ENCODE measurements at places on chromosomes 7 and 10. TPM values are rescaled to one million over a fixed set of nuclear protein-coding genes. Genes with fewer than 3 reads are reported as not detected.

DNA sequence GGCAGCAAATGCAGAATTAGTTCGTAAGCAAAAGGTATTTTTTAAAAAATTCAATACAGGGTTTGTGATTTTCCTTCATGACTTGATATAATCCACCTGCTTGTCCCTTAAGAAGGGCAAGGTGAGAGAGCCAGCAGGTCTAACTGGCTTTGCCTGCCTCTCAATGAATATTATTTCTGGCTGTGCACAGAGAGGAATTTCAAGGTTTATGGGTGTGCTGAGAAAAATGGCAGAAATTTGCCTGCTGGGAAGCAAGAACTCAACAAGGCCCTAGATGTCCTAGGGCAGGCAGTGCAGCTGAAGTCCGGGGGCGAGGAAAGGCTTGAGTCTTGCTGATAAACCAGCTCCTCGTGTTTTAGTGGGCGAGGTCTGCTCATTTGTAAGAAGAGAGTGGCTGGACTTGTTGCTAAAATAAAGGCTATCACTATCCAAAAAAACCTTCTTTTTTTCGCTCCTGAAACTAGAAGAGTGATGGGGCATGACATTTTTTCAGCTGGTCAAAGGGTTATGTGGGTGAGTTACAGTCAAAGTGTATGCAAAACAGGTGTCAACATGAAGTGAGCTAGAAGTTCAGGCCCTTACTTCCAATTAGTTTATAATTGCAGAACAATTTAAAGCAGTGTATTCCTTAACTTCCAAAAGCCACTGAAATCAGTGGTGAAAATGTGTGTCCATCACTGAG is 385.8 kb upstream of the KLF6 start:
- no peak for DNase-seq

FAM20C gene
- total RNA-seq: 0.18 TPM

MCM10 gene
- total RNA-seq: 39.3 TPM

WNT8B gene
- total RNA-seq: not detected

- DNase-seq: no peak
These were observed 27.1 kb downstream of the LMTK2 start for GRCh38 chr7:98133621-98134303.

DNA sequence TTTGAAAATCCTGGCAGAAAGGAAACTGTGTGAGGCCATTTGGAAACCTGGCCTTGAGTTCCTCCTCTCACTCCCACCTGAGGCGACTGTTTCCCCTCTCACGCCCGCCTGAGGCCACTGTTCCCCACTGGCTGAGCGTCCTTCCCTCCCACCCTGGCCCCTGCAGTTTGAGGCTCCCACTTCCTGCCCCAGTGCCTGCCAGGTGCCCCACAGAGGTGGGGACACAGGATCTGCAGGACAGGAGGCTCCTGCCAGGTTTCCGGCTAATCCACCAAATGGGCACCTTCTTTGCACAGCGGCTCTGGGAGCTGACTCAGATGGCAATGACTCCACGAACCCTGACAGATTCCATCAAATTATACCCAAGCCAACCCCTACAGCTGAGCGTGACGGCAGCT is 24.3 kb upstream of the LARP4B start:
- DNase-seq: no peak

ZNF12 gene
- 17.4 TPM for total RNA-seq

- DNase-seq: no peak
These were observed 84.2 kb downstream of the STRA8 start for GRCh38 chr7:135317676-135318325.

GRCh38 chr10:77212632-77213031 is 425.0 kb downstream of the KCNMA1 start:
- DNase-seq: no peak

ARMC3 gene
- not detected for total RNA-seq

ANKRD2 gene
- total RNA-seq: not detected

VAX1 gene
- total RNA-seq: not detected

GRCh38 chr7:96188591-96188991 is 133.3 kb downstream of the SLC25A13 start:
- no peak for DNase-seq

DNA sequence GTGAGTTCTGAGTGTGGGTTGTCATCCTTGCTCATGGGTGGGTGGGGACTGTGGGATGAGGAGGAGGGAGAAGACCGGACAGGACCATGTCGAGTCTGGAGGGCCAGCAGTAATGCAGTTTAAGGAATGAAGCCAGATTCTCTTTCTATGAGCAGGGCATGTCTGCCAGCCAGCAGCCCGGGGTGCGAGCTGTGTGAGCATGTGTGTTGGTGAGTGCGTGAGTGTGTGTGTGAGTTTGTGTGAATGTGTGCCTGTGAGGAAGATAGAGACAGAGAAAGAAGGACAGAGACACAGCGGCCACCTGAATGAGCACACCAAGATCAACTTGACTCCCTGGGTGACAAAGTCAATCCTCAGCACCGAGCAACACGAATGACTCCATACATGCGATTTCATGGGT is 52.3 kb downstream of the ADARB2 start:
- DNase-seq: no peak

SPDYE6 gene
- not detected for total RNA-seq

DNA sequence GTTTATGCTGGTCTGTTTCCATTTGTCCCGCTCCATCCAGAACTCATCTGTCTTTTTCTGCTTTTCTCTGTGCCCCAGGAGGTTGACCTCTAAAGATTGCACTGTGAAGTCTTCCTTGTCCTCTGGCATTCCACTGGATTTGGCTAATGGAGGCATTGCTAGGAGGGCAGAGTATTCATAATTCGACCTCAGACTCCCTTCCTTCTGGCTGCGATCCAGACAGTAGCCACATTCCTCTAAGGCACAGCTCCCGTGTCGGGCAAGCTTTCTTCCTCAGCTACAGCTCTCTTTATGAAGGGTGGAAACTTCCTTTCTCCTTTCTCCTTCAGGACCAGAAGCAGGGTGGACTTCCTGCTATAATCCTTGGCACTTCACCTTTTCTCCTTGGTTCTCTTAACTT is 175.9 kb downstream of the BAMBI start:
- peak; percentile 29 for DNase-seq

DNA sequence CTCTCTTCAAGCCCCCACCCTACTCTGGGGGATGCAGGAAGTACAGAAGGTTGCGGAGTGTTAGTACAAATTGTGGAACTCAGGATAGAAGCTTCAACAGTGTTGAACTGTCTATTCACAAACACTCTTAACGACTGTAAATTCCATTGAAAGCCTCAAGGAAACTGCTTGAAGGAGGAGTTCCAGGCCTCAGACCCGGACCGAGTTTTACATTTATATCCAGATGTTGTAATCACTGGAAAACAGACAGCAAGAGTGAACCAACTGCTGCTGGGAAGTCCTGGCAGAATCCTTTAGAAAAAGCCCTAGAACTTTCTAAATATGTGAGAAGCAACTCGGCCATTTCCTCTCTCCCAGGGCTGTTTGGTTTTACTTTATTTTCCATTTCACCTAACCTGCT is 84.1 kb upstream of the LRRC18 start:
- DNase-seq: no peak

DNA sequence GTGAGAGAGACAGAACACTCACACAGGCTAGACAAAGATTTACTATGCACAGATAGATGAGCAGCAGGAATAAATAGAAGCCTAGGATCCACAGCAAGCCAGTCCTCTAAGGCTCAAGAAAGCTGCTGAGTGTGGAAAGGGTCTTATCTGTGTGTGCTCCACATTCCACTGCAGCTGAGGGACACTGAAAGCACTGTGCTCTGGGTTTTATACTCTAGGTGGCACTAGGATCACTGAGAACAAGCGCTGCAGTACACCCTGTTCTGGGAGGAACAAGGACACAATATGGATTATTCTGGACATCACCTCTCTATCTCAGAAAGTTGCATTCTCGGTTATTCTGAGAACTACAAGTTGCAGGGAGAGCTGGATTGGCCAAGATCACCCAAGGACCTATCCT is 4.9 kb upstream of the KLHL7 start:
- no peak for DNase-seq

Measured in SJSA1 (cell line).